Astrocyte of the spinal cord (primary cell): ENCODE measurements at places on chromosomes 2 and 18.

GRCh38 chr2:166372046-166372445 is 3.7 kb downstream of the SCN9A start:
- DNase-seq, result peak; percentile 16

DNA sequence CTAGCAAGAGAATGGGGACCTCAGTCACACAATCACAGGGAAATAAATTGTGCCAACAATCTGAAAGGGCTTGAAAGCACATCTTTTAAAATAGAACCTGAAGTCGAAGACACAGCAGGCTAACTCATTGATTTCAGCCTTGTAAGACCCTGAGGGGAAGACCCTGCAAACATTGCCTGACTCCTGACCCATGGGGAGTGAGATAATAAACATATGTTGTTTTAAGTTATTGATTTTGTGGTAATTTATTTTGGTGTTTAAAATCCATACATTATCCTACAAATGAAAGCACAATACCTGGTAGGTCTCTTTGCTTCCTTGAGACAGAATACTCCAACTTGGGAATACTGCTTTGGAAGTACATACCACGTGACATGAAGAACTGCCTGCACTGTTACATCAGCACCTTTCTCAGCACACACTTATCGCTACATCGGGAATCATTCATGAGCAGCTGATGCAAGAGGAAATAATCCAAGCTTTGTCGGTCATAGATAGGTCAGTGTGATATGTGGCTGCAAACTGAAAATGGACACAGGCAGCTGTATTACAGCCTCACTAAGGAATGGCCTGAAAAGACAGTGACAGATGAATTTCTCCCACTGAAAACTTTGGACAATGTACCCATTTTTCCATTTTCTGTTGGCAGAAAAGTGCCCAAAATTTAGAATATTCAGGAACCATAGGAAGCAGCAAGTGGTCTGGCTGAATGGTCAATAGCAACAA is 494.5 kb upstream of the MAP2 start:
- no peak for DNase-seq

- no peak for DNase-seq
Measured at GRCh38 chr2:32942793-32943485, 3.8 kb upstream of the LTBP1 start.

GRCh38 chr2:39629646-39630045 is 36.1 kb upstream of the TMEM178A start:
- DNase-seq, result no peak

DNA sequence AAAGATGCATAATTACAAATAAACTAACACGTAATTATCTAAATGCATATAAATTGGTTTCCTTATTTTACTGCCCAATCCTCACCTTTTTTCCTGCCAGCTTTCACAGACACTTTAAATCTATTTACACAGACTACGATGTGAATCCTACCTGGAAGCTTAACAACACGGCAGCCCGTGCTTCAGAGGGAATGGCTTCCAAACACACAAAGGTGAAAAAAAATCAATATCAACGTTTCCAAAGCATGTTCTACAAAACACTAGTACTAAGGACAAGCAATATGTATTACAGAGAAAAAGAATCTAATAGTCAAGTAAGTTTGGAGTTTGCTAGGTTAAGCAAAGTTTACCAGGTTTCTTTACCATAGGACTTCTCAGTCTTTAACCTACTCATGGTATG is 4.4 kb downstream of the MAP4K3 start:
- DNase-seq, result no peak

- DNase-seq, result no peak
Measured at GRCh38 chr18:49376046-49376445, 84.4 kb downstream of the DYM start.

- DNase-seq, result peak; percentile 45
Measured at GRCh38 chr2:150981826-150982225, 279.8 kb downstream of the RBM43 start.

DNA sequence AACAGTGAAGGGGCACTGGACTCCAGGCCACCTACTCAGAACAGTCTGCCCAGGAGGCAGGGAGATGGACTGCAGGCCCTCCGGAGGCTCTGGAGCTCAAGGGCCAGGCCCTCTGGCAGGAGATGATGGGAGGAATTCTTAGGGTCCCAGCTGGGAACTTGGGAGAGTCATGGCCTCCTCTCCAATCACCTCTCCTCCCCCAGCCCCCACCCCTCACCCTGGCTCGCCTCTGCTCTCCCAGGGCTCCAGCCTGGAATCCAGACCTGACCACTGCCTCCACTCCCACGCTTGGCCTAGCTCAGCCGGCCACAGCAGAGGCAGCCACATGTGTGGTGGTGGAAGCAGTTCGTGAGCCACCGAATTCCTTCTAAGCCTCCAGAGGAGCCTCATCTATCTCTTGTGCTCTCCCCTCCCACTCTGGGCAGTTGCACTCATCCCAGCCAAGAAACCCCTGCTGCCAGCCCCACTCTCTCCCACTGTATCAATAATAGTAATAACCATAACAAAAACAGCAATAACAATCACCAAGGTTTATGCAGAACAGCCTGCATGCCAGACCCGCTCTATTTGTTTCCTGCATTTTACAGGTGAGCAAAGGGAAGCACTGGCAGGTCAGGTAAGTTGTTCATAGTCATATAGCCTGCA is 67.4 kb downstream of the TNS1 start:
- peak; percentile 44 for DNase-seq

DNA sequence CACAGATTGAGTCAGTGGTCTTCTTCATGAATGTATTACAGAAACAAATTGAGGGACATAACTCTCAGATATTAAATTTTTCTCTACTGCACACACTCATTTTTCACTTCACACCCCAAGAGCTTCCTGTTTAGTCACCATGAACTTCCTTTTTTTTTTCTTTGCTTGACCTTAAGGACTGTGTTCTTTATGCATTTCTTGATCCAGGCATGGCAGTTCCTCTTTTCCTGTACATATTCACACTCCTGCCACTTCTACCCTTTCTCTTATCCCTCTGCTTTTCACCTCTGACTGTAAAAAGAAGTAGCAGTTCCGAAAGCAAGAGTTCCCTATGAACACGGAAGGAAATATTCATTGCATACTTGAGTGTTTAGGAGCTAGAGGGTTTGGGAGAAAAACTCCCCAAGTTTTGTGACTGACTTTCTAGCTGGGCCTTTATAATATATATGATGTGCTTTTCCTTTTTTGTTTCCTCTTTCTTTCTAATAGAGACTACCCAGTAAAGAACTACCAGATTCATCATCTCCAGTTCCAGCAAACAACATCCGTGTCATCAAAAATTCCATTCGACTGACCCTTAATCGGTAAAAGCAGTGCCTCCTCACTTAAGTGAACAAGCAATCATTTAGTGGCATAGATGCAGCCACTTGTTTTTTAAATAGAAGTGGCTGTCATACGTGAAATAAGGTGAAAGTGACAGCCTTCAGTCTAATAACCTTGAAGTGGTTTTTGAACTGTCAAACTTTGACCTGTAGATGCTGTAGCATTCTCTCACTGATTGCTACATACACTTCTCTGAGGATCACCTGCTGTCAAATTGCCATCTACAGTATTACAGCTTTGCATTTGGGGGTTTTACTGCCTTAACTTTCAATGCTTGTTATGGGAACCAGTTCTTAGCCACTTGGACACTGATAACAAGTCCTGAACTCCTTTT is 40.8 kb downstream of the PAPOLG start:
- DNase-seq, result no peak

DNA sequence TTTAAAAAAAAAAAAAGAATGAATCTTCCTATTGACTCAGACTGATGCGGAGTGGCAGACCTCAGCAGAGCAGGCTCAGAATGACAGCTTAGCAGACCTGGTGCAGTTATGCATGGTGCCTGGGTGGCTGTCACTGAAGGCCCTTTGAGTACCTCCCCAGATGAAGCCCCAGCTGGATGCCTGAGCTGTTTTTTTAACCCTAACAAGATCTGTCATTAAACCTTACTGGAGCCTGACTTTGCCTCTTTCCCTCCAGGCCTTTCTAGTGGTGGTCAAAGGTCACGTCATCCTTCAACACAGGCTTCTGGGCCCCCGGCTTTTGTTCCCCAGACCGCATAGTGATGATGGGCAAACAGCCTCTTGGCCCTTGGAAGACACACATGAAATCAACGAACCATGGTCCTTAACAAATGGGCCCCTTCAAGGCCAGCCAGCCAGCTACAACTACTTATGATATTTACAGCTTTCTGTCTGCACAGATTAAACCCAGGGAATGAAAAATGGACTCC is 138.3 kb upstream of the CYP1B1 start:
- no peak for DNase-seq

- no peak for DNase-seq
Measured at GRCh38 chr2:138713069-138713496, 67.1 kb downstream of the NXPH2 start.

DNA sequence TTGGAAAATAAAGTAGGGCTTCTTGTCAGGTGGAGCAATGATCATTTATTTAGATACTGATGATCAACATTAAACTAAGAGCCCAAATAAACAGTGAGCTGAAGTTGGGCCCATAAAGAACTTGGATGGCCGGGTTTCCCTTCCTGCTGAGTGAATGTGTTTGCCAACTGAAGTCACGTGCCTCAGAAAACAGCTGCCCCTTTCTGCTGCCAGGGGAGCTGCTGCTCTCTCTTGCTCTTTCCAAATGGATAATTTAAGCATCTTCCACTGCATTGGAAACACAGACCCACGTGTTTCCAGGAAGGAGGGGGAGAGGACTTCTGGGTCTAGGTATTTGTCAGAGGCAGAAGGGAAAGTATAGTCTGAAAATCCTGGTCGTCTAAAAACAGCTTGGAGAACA is 22.9 kb upstream of the NCKAP5 start:
- peak; percentile 46 for DNase-seq

- DNase-seq, result no peak
Measured at GRCh38 chr2:9103663-9104277, 100.3 kb upstream of the MBOAT2 start.

- DNase-seq, result no peak
Measured at GRCh38 chr2:103664690-103665089, 902.9 kb downstream of the TMEM182 start.

DNA sequence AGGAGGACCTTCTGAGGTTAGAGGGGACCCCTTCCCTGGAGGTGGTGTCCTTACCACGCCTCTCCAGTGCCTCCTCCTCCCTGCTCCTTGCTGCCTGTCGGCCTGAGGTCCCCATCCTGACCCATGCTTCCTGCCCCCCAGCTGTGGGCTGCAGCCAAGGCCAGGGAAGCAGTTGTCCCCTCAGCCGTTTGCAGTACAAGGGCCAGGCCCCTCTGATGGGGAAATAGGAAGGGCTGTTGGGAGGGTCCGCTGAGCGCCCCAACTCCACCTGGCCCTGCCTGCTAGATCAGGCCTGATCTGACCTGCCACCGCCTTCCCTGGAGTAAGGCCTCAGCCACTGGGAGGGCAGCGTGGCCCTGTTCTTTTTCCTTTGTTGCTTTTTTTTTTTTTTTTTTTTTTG is 219.8 kb downstream of the KLHL29 start:
- DNase-seq, result no peak

- no peak for DNase-seq
Measured at GRCh38 chr2:234839285-234839684, 112.5 kb upstream of the SH3BP4 start.

- no peak for DNase-seq
Measured at GRCh38 chr2:97914691-97915213, 81.0 kb downstream of the TMEM131 start.

- no peak for DNase-seq
Measured at GRCh38 chr18:44556296-44556695, 124.4 kb upstream of the SETBP1 start.

DNA sequence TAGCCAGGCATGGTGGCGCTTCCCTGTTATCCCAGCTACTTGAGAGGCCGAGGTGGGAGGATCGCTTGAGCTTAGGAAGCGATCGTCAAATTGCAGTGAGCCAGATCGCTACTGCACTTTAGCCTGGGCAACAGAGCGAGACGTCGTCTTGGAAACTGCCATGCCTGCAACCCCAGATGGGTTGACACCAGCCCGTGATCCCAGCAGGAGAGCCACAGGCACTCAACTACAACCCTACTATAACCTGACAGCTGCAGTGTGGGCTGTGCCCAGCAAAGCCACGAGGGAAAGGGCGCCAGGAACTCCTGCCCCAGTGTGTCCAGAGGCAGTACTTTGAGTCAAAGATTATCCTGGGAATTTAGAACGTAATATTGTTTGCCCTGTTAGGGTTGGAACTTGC is 85.6 kb downstream of the SS18 start:
- DNase-seq, result no peak

DNA sequence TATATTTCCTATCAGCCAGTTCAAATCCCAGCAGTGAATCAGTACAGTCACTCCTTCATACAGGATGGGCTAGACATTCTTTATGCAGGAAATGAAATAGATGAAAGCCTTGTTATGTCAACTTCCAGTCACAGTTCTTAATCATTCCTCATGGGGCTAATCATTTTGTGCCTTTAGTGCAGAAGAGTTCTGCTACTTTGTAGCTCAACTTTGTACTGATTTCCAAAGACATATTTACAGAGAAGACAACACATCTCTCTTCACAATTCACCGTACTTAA is 593.9 kb upstream of the NETO1 start:
- DNase-seq, result peak; percentile 48

- DNase-seq, result no peak
Measured at GRCh38 chr2:177379354-177379753, 13.2 kb upstream of the AGPS start.

- no peak for DNase-seq
Measured at GRCh38 chr2:234172066-234172465, 121.6 kb downstream of the SPP2 start.

GRCh38 chr2:158395166-158395565 is 61.4 kb downstream of the CCDC148 start:
- DNase-seq, result peak; percentile 20

DNA sequence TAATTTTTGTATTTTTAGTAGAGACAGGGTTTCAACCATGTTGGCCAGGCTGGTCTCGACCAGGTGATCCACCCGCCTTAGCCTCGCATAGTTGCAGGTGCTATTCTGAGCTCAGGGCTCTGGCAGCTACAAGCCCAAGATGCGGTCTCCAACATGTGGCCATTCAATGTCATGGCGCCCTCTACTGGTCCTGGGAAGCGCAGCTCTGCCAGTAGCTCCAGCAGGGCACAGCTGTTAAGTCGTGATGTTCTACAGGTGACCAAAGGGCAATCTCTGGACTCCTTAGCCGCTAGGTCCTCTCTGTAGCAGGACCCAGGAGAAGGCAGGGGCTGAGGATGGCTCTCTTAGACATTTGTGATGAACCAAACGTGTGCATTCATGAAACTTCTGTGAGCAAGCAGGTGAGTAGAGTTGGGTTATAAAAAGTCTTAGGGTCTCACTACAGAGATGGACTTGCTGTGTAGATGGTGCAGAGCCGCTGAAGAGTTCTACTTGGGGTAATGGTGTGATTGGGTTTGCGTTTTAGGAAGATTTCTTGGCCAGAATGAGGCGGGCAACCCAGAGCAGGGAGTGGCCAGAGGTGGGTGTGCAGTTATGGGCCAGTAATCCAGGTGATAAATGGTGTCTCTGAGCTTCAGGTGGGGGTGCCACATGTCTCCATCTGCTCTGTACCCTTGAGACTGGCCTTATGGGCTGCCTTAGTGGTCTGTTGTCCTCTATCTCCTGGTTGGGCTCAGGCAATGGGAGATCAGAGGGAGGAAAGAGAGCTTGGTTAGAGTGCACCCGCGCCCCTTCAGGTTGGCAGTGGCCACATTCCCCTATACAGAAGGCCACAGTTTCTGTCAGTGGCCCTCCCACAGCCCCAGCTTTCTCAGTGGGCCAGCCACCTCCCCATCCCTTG is 31.0 kb downstream of the IL37 start:
- peak; percentile 73 for DNase-seq

GRCh38 chr2:43894743-43895142 is 56.0 kb downstream of the ABCG8 start:
- DNase-seq, result no peak
